ENCODE measurements at places on chromosomes 2 and 18.
A peak's percentile ranks its signal among the peaks of the same experiment; 100 is the strongest.

GRCh38 chr18:47701134-47701533 is 229.3 kb downstream of the SMAD2 start:
- peak; percentile 19 for DNase-seq

DNA sequence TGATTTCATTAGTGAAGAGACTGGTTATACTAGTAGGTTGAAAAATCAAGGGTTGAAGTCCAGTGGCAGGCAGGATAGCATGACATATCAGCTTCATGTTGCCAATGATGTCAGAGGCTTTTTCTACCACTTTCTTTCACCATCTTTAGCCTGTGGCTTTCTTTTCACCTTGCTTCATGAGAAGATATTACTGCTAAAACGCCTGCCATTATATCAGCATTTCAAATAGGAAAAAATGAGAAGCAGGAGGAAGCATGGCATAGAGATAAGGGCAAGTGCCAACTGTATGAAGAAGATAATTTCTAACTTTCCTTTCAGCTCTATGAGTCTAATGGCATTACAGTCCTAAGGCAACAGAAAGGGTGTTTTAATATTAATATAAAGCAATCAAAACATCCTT is 270.2 kb upstream of the SYT4 start:
- DNase-seq, result no peak

- DNase-seq, result no peak
Observed at GRCh38 chr18:41378598-41378997, 576.4 kb upstream of the PIK3C3 start.

DNA sequence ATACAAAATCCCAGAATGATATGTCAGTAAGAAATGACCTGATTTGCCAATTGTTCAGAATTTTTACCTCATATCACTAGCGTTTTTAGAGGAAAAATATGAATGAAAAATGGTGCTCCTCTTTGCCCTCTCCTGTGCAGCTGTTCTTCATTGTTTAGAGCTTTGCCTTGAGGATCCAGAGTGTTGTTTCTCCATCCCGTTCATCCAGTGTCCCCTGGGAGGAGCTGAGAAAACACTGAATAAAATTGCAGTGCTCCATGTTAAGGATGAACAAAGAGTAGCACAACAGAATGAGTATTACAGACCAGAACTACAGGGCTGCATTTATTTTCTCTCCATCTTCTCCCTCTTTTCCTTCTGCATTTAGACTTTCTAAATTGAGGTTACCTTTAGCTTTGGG is 133.1 kb downstream of the ADCYAP1 start:
- no peak for DNase-seq

DNA sequence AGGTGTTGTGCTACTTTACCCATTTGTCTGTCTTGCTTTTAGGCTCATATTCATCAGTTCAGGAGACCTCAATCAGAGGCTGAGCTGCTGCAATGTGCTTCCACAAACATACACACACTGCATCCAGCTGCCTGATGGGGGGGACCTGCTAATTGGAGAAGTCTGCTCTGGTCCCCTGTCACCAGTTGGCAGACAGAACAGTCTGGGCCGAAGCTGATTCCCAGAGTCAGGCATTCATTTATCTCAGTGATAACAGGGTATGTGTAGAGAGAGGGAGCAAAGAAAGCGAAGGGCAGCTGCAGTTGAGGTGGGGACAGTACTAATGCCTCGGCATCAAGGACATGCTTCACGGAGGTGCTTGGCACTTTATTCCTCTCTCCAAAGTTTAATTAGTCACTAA is 584.3 kb upstream of the PIK3C3 start:
- DNase-seq, result no peak

DNA sequence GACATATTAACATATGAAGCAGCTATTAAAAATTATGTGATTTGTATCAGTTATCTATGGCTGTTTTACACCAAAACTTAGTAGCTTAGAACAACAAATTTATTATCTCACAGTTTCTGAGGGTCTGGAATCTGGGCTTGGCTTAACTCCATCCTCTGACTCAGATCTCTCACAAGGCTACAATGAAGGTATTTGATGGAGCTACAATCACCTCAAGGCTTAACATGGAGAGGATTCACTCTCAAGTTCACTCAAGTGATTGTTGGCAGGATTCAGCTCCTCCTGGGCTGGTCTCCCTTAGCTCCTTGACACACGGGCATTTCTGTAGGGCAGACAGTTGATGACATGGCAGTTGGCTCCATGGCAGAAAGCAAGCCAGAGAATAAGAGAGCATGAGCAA is 133.0 kb upstream of the SLC14A2 start:
- no peak for DNase-seq

DNA sequence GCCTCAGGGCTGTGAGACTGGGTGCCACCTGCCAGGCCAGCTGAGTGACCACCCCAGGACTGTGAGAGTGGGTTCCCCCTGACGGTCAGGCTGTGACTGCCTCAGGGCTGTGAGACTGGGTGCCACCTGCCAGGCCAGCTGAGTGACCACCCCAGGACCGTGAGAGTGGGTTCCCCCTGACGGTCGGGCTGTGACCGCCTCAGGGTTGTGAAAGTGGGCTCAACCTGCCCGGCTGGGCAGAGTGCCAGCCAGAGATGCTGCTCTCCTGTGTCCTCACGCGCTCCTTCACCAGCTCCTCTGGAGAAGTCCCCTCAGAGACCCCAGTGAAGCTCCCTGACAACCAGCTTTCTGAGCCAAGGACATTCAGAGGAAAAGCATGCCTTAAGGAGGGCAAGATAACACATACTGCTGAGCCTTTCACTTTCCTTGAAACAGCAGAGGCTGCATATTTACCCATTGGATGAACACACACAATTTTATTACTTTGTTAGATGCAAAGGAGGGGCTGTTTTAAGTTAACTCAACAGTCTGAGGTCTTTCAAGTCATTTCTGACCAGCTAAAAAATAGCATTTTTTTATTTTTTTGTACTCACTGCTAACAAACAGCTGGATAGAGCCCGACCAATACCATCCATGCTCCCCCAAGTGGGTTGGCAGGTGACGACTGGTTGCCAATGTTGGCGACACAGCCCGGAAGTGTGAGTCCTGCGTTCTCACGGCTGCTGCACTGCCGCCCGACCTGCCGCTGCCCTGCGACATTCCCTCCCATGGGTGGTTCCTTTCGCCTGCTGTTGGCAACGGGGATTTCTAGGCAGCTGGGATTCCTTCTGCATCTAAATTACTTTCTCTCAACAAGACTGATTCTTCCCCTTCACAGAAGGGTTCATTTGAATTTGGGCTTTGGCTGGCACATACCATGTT is 70.7 kb downstream of the NDUFA10 start:
- DNase-seq, result no peak

DNA sequence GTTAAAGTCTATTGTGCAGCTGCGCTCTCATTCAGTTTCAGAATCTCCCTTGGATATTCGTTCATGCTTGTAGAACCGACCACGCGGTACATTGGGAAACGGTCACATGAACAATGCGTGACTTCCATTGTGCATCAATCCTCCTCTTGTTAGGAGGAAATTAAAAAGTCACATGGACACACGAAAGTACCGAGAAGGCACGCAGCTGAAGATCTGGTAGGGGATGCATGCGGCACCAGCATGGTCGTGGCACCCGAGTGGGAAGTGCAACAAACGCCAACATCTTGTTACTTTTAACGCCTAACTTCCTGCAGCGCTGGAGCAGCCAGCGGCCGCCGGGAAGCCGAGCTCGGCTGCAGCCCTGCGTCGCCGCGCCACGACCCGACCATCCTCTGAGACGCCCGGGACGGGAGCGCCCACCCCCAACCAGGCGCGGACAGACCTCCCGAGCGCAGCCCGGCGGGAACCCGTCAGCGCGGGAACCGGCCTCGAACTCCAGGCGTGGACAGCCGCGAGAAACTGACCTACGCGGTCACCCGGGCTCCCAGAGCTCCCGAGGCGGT is 412 bp downstream of the OSBPL1A start:
- peak; percentile 16 for DNase-seq

DNA sequence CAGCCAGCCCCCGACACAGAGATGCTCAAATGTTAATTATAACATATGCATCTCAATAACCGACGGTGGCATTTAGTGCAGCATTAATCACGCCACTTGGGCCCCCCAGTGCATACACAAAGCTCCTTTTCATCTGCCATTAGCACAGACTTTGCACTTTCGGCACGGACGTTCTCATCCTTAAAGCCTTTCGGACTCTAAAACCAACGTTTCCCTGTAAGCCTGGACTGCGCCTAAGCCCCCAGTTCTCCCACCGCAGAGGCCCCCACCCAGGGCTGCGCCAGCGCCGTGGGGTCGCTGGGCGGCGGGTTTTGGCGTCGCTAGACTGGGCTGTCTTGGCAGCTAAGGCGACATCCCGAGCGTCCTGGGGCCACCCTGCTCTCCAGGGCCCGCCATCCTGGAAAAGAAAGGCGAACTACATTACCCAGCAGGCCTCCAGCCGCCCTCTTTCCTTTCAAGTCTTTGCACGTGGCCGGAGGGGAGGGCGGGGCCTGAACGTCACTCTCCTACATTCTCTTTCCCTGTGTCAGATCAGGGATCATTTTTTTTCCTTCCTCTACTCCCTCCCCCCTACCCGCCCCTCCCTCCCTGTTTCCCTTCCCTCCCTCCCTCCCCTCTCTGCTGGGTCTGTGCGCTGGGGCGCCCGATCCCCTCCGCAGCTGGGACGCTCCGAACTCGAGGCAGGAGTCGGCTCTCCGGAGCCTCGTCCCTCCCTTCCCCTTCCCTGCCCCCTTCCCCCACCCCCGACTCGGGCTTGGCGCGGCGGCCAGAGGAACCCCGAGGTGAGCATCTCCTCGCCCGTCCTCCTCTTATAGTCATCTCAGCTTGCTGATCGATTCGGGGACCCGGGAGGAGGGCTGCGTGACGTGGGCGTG is at the start of gene CTIF:
CTIF (plus strand) TSS at position 501 of the 875 bp plus-strand sequence. CDS start 80,535 bp downstream, outside the sequence.
- peak; percentile 89 for DNase-seq

DNA sequence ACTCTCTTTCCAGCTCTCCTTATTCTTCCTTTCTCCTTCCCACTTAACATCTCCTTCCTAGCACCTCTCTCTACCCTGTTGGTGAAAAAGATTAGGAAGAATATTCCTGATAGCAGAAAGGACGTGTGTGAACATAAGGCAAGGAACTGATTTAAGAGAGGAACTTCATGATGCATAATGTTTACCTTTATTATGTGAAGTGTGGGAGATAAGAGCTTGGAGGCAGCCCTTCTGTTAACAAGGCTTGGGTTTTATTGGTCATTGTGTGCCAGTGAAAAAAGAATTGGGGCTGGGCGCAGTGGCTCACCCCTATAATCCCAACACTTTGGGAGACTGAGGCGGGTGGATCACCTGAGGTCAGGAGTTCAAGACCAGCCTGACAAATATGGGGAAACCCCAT is 34.4 kb downstream of the KCNJ13 start:
- no peak for DNase-seq

DNA sequence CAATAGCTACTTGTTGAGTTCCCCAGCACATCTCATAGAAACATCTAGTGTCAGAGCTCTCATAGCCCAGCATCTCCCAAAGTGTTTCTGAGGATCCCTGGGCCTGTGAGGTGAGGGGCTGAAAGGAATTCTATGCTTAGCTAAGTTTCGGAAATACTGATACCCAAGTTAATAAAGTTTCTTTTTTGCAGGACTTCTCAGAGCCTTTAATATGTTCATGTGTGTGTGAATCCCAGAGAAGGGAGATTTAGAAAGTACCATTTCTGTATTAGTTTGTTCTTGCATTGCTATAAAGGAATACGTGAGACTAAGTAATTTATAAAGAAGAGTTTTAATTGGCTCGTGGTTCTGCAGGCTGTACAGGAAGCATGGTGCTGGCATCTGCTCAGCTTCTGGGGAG is 211.2 kb downstream of the TSN start:
- DNase-seq, result no peak

- no peak for DNase-seq
Observed at GRCh38 chr2:17879137-17879912, 858 bp downstream of the KCNS3 start.

DNA sequence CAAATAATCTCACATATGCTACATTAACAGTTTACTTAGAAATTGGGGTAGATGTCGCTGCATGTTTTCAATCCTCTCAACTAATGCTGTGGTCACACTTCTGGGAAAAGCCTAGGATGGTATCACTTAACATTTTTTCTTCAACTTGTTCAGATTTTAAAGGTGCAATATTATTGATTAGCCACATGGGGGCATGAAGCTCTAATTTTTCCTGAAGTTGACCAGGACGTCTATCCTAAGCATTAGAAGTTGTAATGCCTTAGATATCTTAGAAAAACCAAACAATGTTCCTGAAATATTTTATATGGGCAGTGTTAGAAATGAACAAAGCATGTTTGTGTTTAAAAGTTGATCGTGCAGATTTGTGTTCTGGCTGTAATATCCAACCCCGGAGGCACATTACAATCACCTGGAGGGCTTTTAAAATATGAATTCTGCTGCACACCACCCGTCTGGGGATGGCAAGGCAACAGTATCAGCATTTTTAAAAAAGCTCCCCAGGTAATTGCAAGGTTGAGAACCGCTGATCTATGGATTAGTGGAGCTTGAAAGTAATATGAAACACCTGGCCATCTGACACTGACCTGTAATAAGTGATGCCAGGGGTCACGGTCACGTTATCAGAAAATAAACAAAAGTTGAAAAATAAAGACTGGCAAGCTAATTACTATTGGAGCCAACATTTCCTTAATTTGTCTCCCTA is 100.5 kb upstream of the LMAN1 start:
- peak; percentile 97 for DNase-seq

DNA sequence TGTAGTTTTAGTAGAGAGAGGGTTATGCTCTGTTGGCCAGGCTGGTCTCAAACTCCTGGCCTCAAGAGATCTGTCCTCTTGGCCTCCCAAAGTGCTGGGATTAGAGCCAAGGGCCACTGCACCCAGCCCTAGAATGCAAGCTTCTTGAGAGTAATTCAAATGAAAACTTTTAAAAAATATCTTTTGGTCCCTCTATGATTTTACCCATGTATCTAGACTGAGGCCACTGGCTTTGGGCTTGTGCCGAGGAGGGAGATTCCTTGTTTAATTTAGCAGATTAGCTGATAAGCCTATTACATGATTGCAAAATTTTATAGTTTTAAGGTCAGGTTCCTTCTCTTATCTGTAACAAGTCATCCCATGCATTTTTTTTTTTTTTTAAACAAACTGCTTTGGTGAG is 59.5 kb upstream of the CCDC195 start:
- no peak for DNase-seq

DNA sequence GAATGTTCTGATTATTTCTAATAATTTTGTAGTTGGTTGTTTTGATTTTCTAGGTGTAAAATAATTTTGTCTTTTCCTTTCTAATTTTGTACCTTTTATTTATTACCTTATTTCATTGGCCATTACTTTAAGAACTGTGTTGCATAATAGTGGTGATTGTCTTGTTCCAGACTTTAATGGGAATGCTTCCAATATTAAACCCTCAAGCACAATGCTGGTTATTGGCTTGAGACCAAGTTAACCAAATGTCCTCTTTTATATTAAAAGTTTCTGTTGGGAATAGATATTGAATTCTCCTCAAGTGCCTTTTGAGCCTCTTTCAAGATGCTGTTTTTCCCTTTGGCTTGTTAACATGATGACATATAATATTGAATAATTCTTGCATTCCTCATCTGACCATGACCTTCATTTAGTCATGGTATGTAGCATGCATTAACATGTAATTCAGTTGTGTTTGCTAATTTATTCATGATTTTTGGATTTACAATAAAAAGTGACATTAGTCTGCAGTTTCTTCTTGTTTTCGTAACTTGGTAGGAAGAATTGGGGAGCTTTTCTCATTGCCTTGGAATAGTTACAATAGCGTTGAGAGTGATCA is 141.7 kb downstream of the DIS3L2 start:
- no peak for DNase-seq

- no peak for DNase-seq
Observed at GRCh38 chr2:100142393-100142792, at the start of gene AFF3. AFF3 (minus strand) TSS chr2:100142590; CDS start chr2:100104454, 38,136 bp downstream.

- DNase-seq, result no peak
Observed at GRCh38 chr2:150191349-150191748, 296.1 kb downstream of the RND3 start.
